ENCODE measurements at places on chromosomes 16 and 17. TPM values are rescaled to one million over a fixed set of nuclear protein-coding genes. Genes with fewer than 3 reads are reported as not detected.

TEKT5 gene
- total RNA-seq: 0.28 TPM

DNA sequence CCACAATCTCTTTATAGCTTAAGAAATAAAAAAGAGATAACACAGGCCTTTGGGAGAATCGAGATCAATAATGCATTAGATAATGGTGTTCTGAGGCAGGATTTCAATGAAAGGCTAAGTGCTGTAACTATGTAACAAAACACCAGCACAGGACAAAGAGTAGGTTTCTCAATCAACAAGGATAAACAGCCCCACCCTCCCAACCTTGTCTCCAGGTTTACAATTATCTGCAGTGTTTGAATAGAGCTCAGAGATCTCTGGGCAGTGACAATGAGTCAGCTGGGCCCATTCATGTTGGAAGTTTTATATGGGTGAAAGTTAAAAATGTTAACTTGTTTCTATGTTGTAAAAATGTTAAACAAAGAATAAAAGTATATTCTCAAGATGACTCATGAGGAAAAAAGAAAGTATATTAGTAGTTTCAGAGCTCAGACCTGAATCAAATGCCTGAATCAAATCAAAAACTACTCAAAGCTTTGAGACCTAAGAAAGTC, 17.0 kb upstream of the KRT20 start:
- no peaks in the 10 kb centered on the region for H3K4me1 ChIP-seq
- DNase-seq: no peak
- no peaks in the 10 kb centered on the region for H3K27me3 ChIP-seq
- H3K4me3 ChIP-seq: no peak overlapping the region
- H3K27ac ChIP-seq: no peak overlapping the region
- H3K36me3 ChIP-seq: no peaks in the 10 kb centered on the region

- H3K36me3 ChIP-seq: no peaks in the 10 kb centered on the region
- no peaks in the 10 kb centered on the region for H3K27me3 ChIP-seq
- no peaks in the 10 kb centered on the region for H3K4me1 ChIP-seq
- DNase-seq: no peak
- H3K27ac ChIP-seq: no peak overlapping the region
- no peak overlapping the region for H3K4me3 ChIP-seq
Observed at GRCh38 chr16:23518435-23518891, 8.2 kb upstream of the GGA2 start.

CCL4 gene
- 2.3 TPM for total RNA-seq

MPP3 gene
- 7.6 TPM for total RNA-seq

DCUN1D3 gene
- 14.7 TPM for total RNA-seq

DNA sequence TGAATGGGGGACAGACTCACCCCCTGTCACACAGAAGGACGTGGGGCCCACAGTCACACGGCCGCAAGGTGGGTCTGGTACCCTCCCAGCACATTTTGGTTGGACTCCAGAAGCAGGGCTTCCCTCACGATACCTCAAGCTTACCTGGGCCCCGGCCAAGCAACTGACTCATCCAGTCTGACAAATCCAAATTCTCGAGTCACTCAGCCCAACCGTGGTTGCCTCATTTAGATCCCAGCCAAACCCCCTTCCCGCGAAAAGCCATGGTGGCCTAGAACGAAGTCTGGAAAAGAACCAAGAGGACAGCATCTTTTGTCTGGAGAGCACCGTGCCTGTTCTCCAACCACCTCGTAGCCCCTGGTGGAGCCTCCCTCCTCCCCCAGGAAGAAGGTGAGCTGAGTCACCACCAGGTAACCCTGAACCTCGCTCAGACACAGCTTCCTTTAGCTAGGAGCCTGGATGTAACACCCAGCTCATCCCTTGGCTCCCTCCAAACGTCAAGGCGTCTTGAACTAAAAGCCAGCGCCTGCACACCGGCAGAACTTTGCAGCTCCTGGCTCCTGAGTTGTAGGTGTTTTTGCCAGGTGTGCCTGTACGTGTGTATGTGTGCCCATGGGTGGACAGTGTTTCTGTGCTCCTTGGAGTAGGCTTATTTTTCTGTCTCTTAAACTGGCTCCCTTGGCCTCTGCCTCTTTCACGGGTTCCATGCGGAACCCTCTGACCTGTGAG, 78.9 kb downstream of the CMIP start:
- H3K4me1 ChIP-seq: peaks cover 4% of the 10 kb centered on the region
- H3K36me3 ChIP-seq: no peaks in the 10 kb centered on the region
- no peak overlapping the region for H3K27ac ChIP-seq

GRCh38 chr16:25838724-25839186, 147.0 kb downstream of the HS3ST4 start:
- no peaks in the 10 kb centered on the region for H3K27me3 ChIP-seq
- DNase-seq: no peak
- no peaks in the 10 kb centered on the region for H3K4me1 ChIP-seq
- no peaks in the 10 kb centered on the region for H3K36me3 ChIP-seq
- H3K27ac ChIP-seq: no peak overlapping the region
- no peak overlapping the region for H3K4me3 ChIP-seq
